Daoy (cell line): ENCODE measurements at places on chromosomes 3 and 15. TPM values are rescaled to one million over a fixed set of nuclear protein-coding genes. Genes with fewer than 3 reads are reported as not detected.

DNA sequence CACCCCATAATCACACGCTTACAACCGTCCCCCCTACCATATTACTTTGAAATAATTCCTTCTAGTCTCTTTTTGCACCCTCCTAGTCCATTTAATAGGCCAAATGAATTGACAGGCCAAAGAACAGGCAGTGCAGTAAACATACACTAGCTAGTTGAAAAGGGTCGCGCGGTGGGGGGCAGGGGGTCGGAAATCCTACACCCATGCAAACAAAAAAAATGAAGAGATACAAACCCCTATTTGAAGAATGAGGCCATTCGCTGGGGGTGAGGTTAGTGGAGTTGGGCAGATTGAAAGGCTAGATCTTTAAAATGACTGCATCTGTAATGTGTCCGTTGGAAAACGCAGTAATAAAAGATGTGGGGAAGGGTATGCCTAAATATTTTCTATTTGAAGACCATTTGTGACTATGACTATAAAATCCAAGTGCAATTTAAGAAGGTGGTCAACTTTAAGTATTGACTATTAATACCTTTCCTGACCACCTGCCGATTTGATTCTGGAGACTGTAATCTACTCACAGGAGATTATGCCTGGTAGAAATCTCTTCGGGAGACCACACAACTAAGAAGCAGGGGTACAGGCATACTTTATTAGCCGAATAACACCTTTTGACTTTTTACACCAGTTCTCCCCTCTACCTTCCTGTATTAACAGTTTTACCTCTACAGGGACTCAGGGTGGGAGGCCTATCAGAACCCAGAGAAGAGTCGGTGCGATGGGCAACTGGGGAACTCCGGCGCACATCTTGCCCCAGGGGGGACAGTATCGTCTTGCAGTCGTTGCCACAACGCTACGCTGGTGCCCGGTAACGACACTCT is 762 bp upstream of the ARL6 start:
- no peak for DNase-seq

GRCh38 chr3:170572665-170573253 is 13.1 kb downstream of the SLC7A14 start:
- peak; percentile 76 for DNase-seq

GRCh38 chr15:86155551-86155950 is 75.9 kb downstream of the AGBL1 start:
- DNase-seq, result no peak

DNA sequence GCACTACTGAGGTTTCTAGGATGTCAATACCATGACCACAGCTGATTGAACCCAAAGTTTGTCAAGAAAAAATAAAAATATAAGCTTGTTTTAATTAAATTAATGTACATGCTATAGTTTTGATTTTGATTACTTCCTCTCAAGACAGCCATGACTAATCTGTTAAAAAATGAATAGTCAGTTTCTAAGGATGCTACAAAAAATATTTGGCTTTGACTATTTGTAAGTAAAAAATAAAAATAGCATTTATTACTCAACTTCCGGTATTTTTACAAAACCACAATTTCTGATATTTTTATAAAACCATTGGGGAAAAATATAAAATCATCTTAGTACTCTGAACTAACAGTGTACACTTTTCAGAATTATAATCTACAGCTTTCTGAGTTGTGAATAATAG is 12.1 kb upstream of the TEX9 start:
- no peak for DNase-seq

DNA sequence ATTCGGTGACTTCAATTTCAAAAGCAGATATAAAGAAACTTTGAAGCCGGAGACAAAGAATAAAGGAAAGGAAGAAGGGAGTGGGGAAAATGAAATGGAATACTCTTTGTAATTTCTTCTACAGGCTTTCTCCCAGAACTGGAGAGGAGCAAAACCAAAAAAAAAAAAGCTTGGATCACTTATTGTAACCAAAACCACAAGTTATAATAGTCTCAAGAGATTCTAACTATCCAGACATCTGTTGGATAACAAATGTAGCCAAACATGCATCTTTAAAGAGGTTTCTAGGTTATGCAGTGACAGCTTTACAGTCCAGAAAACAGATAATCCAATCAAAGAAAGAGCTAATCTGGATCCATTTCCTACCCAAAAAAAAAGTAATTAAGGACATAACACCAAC is 36.2 kb downstream of the VGLL3 start:
- no peak for DNase-seq

The HIGD1A gene
- total RNA-seq, result 183 and 256 TPM in 2 replicates

DNA sequence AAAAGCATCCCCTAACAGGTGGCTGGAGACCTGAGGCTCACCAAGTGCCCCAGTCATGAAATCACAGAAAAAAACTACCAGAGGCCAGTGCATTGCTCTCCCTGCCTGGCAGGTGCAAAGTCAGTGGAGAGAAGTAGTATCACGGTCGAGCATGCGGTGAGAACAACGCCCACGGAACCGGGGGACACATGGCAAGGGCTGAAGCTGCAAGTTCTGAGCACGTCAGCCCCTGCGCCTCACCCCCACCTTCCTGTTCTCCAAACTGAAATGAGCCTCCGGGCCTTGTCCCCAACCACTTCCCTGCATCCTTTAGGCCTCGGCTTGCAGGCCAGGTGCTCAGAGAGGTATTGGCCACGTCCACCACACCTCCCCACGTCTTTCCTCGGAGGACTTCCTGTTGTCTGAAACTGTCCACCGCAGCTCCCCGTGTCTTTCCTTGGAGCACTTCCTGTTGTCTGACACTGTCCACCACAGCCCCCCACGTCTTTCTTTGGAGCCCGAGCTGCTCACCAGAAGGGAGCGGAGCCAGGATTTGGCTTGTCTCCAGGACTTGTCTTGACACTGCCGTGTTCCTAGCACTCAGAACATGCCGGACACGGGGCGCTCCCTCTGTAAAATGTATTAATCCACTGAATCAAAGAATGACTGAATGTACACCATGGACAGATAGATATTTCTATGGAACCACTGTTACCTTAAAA is 43.9 kb downstream of the NSMCE3 start:
- no peak for DNase-seq

DNA sequence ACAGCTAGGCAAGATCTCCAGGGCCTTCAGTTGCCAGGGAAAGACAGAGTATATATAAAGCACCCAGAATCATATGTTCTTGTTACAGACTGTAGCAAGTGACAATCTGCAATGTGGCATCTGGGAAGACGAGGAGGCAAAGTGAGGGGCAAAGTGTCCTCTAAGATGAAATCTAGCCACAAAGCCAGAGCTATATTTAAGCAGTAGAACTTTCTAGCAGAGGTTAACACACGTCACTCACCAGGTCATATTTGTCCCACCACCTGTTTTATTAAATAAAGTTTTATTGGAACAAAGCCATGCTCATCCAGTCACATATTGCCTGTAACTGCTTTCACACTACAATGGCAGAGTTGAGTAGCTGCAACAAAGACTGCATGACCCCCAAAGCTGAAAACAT is 51.5 kb downstream of the PDZRN3 start:
- DNase-seq, result no peak

DNA sequence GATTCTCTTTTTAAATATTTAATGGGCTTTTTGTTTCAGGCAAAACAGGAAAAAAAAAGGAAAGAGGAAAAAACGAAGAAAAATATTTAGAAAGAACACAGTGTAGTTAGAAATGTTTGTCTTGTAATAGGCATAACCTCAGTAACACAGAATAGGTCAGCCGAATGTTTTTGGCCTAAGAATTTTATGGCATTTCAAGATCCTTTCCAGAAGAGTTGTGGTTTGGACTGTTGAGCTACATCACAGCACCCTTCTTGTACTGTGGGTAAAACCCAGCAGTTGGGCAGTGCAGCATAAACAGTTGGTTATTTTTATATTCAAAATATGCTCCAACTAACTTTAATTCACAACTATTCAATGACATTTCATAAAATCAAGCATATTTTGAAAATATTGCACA is 474.4 kb upstream of the AGTR1 start:
- DNase-seq, result no peak
